ENCODE measurements at places on chromosomes 2 and 18. TPM values are rescaled to one million over a fixed set of nuclear protein-coding genes. Genes with fewer than 3 reads are reported as not detected.

The CD226 gene
- total RNA-seq: 1.4 TPM

The CYRIA gene
- 1.9 TPM for total RNA-seq

The CXCR1 gene
- total RNA-seq: not detected

The NYAP2 gene
- under 0.01 TPM for total RNA-seq

The FAM228A gene
- 0.08 TPM for total RNA-seq

The USP34 gene
- 55.7 TPM for total RNA-seq

The ABCB11 gene
- not detected for total RNA-seq

The LTBP1 gene
- total RNA-seq: 334 TPM

The PGAP1 gene
- 16.4 TPM for total RNA-seq

The TXNL1 gene
- total RNA-seq: 60.0 TPM

The EFHD1 gene
- 2.2 TPM for total RNA-seq

The CRYBA2 gene
- total RNA-seq: not detected

The ACAA2 gene
- 42.4 TPM for total RNA-seq

The RAPH1 gene
- total RNA-seq: 22.1 TPM

The MC5R gene
- total RNA-seq: not detected

The MROH2A gene
- total RNA-seq: not detected

The TMEM37 gene
- total RNA-seq: 9.8 TPM

The TMEM169 gene
- total RNA-seq: 0.16 TPM

The IL1RL2 gene
- 0.88 TPM for total RNA-seq

All from epithelial cell of alveolus of lung (primary cell).